HepG2 (cell line): ENCODE measurements at places on chromosomes 2 and 18. TPM values are rescaled to one million over a fixed set of nuclear protein-coding genes. Genes with fewer than 3 reads are reported as not detected.

EPAS1 gene
- 47.1 and 64.9 TPM in 2 replicates for total RNA-seq

OTX1 gene
- 3.0 and 5.0 TPM in 2 replicates for total RNA-seq

SULT6B1 gene
- not detected in 2 replicates for total RNA-seq

GULP1 gene
- not detected in 2 replicates for total RNA-seq

GRCh38 chr2:2422621-2423020 lies 91.5 kb upstream of the MYT1L start:
- DNase-seq, result no peak
- no peaks in the 10 kb centered on the region for H3K4me1 ChIP-seq
- no peak overlapping the region for H3K27ac ChIP-seq
- H3K36me3 ChIP-seq, result no peaks in the 10 kb centered on the region

- no peaks in the 10 kb centered on the region for H3K27me3 ChIP-seq
- DNase-seq, result no peak
- H3K27ac ChIP-seq, result no peak overlapping the region
- peaks cover 79% of the 10 kb centered on the region for H3K4me1 ChIP-seq
- H3K36me3 ChIP-seq, result no peaks in the 10 kb centered on the region
Measured at GRCh38 chr2:177597759-177598158, 205.2 kb downstream of the AGPS start.

DNA sequence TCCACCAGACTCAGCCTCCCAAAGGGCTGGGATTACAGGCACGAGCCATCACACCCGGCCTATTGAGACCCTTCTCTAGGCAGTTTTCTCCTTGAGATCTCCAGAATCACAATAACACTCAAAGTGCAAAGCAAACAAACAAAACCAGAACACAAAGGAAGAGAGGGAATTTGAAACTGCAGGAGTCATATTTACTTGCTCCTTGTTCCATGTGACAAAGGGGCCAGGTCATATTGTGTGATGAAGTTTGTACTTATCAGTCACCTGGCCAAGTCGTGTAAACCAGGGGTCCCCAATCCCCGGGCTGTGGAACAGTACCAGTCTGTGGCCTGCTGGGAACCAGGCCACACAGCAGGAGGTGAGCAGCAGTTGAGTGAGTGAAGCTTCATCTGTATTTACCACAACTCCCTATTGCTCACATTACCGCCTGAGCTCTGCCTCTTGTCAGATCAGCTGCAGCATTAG lies 26.5 kb downstream of the SCYGR8 start:
- no peaks in the 10 kb centered on the region for H3K27me3 ChIP-seq
- H3K4me1 ChIP-seq, result peaks cover 62% of the 10 kb centered on the region
- no peak overlapping the region for H3K27ac ChIP-seq

DNA sequence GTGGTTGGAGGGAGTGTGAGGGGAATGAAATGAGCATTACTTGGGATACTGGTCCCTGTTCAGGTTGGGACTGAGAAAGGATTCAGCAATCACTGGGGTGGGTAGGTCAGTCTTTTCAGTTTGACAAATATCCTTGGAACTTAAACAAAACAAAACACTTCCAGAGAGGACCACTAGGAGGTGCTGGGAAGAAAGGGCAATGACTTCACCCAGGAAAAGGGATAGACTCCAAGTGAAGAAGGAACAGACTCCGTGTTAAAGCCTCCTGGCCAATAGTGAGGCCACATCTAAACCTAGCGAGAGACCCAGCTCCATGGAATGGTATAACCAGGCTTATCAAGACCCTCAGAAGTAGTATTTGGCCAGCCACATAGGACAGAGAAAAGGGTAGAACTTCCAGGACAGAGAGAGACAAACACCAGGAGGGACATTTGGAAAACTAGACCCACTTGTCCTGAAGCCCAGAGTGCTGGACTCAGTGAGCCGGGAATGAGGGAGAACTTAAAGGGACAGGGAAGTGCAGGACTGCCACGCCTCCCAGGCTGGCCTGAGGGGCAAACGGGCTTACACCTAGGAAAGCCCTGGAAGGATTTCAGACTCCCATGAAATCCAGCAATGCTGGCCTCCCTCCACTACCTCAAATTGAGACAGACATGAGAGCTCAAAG lies 19.6 kb upstream of the KCNG3 start:
- no peaks in the 10 kb centered on the region for H3K36me3 ChIP-seq
- H3K4me3 ChIP-seq, result no peak overlapping the region
- DNase-seq, result peak; percentile 69
- no peak overlapping the region for H3K27ac ChIP-seq

- H3K27ac ChIP-seq, result no peak overlapping the region
- no peak overlapping the region for H3K4me3 ChIP-seq
- no peaks in the 10 kb centered on the region for H3K27me3 ChIP-seq
- no peaks in the 10 kb centered on the region for H3K36me3 ChIP-seq
- H3K4me1 ChIP-seq, result no peaks in the 10 kb centered on the region
Measured at GRCh38 chr2:212797484-212798205, 259.0 kb upstream of the ERBB4 start.

GRCh38 chr2:142190805-142191204 lies 60.0 kb upstream of the LRP1B start:
- DNase-seq, result no peak
- H3K4me3 ChIP-seq, result no peak overlapping the region
- H3K4me1 ChIP-seq, result peaks cover 5% of the 10 kb centered on the region; the same call in 1 of the 2 replicates

DNA sequence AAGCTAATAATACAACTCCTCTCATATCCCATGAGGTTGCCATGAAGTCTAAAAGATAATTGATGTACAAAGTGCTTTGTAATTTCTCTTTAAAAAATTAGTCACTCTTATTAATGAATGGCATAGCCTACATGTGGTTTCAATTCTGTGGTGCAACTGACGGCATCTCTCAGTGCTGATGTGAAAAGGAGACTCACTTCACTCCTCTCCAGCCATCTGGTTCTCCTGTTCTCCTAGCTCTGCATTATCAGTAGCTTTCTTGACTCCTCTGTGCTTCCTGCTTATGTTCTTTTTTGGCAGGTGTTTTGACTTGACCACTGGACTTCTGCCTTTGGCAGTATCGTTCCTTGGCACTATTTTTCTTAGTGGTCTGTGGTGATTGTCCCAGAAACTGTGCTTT lies 134.9 kb upstream of the ZFP36L2 start:
- no peaks in the 10 kb centered on the region for H3K36me3 ChIP-seq
- no peaks in the 10 kb centered on the region for H3K27me3 ChIP-seq
- H3K4me3 ChIP-seq, result no peak overlapping the region
- no peak for DNase-seq

- H3K36me3 ChIP-seq, result no peaks in the 10 kb centered on the region
- H3K27ac ChIP-seq, result no peak overlapping the region
- H3K27me3 ChIP-seq, result no peaks in the 10 kb centered on the region
- H3K4me1 ChIP-seq, result no peaks in the 10 kb centered on the region
- no peak overlapping the region for H3K4me3 ChIP-seq
- no peak for DNase-seq
Measured at GRCh38 chr2:16357188-16357587, 308.4 kb downstream of the CYRIA start.

GRCh38 chr2:71385012-71385411 lies 53.4 kb downstream of the ZNF638 start:
- no peaks in the 10 kb centered on the region for H3K27me3 ChIP-seq
- H3K36me3 ChIP-seq, result peaks cover 23% of the 10 kb centered on the region
- no peak overlapping the region for H3K27ac ChIP-seq
- DNase-seq, result no peak

DNA sequence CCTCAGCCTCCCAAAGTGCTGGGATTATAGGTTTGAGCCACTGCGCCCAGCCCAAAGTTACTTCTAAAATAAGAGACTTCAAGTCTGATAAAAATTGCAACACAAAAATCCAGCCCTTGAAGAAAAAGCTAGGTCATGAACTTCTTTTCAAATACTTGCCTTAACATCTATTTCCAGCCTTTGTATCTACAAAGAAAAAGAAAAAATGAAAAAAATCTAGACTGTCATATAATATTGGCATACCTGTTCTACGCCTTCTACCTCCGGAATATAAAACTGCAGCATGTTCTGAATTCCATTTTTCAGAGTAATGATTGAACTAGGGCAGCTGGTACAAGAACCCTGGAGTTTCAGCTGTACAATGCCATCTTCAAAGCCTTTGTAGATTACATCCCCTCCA lies 13.1 kb upstream of the GFPT1 start:
- H3K27me3 ChIP-seq, result no peaks in the 10 kb centered on the region
- H3K4me1 ChIP-seq, result peaks cover 14% of the 10 kb centered on the region
- peaks cover 2% of the 10 kb centered on the region for H3K36me3 ChIP-seq

DNA sequence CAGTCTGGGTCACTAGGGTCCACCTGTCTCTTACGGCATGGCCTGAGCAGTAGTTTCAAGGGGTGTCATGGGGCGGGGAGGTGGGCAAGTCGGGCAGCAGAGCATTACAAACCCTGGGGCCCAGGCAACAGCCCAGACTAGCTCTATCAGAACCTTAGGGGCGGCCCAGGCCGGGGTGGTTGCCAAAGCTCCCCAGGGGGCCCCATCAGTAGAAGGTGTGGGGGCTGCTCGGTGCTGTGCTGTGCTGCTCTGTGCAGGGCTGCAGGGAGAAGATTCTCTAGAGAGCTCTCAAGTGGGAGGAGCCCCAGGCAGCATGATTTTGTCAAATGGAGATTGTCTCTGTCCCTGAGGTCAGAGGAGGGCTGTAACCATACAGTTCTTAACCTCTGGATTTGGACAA lies 36.4 kb upstream of the SLC14A1 start:
- no peaks in the 10 kb centered on the region for H3K36me3 ChIP-seq
- H3K27me3 ChIP-seq, result no peaks in the 10 kb centered on the region; the same call in 1 of the 2 replicates
- no peak overlapping the region for H3K4me3 ChIP-seq
- DNase-seq, result no peak
- no peak overlapping the region for H3K27ac ChIP-seq
- no peaks in the 10 kb centered on the region for H3K4me1 ChIP-seq

GRCh38 chr18:69752737-69753380 lies 194.8 kb downstream of the CD226 start:
- H3K27me3 ChIP-seq, result no peaks in the 10 kb centered on the region
- no peak overlapping the region for H3K4me3 ChIP-seq
- H3K27ac ChIP-seq, result peak overlapping the region; percentile 92
- no peaks in the 10 kb centered on the region; the same call in 2 of the 3 replicates for H3K36me3 ChIP-seq
- H3K4me1 ChIP-seq, result peaks cover 77% of the 10 kb centered on the region
